ENCODE measurements at places on chromosomes 5 and 9.

DNA sequence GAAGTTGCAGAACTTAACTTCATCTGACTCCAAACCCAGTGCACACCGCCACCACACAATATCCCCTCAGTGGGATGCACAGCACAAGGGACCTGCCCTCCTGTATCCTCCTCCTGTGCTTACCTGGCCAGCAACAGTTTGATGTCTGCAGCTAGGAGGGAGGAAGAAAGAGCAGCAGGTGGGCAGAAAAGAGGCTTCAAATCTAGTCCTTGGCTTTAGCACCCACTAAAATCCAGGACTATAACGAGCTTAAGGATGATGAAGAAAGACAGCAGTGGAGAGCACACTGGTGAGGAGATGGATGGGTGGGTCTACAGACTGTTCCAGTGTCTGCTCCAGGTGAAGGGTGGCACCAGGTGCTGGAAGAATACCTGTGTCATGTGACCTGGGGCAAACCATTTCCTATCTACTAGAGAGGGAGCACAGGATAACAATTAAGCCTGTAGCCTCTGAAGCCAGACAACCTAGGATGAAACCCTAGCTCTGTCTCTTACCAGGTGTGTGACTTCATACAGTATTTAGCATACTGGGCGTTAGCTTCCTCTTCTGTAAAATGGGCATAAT lies 100.0 kb downstream of the SH3TC2 start:
- DNase-seq, result no peak

- DNase-seq, result peak; percentile 73
Observed at GRCh38 chr9:127505396-127506116, 54.2 kb downstream of the LRSAM1 start.

GRCh38 chr5:15001517-15001916 lies 129.9 kb upstream of the ANKH start:
- DNase-seq, result no peak

- no peak for DNase-seq
Observed at GRCh38 chr9:113154471-113154870, 3.7 kb downstream of the SLC31A2 start.

GRCh38 chr9:95460518-95461164 lies 56.1 kb downstream of the PTCH1 start:
- peak; percentile 78 for DNase-seq

DNA sequence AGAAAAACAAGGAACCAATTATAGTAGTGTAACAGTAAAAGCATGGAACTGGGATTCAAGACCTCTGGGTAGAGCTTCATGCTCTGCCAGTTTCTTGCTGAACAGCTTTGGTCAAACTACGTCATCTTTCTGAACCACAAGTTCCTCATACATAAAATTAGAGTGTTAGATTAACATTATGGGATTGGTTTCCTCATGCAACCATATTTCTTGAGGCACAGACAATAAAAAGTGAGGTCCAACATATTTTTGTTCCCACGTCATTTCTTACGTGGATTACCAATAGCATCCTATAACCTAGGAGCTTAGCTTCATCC lies 354.8 kb downstream of the TMEM232 start:
- no peak for DNase-seq

DNA sequence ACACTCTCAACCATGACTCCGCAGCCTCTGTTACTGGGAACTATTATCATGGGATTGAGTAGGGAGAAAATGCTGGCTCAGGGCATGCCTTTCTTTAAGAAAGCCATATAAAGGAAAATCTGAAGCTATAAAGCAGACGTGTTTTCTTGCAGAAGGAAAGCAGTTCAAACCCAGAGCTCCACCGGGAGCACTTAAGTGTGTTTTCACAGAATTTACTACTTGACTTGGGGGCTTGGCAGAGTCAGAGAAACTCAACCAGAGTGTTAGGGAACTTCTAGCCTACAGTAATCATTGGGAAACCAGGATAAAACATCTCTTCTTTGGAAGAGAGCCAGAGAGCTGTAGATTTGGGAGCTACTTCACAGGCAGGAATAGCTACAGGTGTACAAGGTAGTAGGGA lies 283.4 kb upstream of the ADRA1B start:
- DNase-seq, result no peak

- DNase-seq, result no peak
Observed at GRCh38 chr5:65938256-65938655, 11.9 kb downstream of the ERBIN start.

DNA sequence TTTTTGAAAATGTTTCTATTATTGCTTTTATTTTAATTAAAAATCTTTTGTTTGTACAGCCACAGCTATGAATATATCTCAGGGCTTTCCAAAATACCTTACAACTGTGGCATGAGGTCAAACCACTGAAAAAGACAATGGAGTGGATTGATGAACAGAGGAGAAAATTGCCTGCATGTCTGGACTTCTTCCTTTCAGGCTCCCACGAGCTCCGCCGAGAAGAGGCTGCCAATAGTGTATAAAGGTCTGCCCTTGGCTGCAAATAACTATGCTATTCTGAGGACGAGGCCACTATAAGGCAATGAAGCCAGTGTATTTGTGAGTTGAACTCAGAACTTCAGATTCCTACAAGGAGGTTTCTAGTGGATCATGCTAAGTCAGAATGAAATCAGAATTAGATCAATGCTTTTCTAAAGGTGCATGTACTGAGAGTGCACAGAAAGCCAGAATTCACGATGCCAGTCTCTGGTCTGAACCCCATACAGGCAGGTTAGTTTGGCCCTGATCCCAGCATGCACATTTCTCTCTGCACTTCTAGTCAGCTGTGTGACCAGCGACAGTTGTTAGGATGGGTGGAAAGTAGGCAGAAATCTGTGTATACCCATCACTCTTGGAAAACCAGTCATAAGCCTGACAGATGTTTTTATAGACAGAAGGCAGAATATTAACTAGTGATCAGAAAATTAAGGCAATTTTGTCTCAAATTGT lies 42.7 kb upstream of the PLPP1 start:
- DNase-seq, result no peak

GRCh38 chr9:37976714-37977477 lies 73.0 kb upstream of the SLC25A51 start:
- DNase-seq, result no peak

DNA sequence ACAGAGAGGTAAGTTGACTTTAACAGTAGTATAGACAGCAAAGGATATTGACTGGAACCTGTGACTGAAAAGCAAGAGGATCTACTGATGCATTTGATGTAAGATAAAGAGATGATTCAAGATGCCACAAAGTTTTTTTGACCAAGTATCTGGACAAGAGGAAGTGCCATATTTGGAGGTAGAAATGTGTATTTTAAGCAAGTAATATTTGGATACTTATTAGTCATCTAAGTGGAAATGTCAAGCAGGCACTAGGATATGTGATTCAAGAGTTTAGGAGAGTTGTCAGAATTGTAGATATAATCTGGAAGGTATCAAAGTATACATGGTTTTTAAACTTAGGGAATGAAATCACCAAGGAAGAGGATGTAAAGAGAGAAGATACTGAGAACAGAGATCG lies 686.1 kb upstream of the CHD1 start:
- no peak for DNase-seq

- DNase-seq, result no peak
Observed at GRCh38 chr5:149887622-149888183, 56.9 kb downstream of the PDE6A start.

GRCh38 chr9:90810691-90811090 lies 9.1 kb downstream of the SYK start:
- no peak for DNase-seq

GRCh38 chr9:16625161-16625631 lies 245.3 kb downstream of the BNC2 start:
- DNase-seq, result no peak

- no peak for DNase-seq
Observed at GRCh38 chr9:116686135-116686534, 970 bp upstream of the TRIM32 start.

DNA sequence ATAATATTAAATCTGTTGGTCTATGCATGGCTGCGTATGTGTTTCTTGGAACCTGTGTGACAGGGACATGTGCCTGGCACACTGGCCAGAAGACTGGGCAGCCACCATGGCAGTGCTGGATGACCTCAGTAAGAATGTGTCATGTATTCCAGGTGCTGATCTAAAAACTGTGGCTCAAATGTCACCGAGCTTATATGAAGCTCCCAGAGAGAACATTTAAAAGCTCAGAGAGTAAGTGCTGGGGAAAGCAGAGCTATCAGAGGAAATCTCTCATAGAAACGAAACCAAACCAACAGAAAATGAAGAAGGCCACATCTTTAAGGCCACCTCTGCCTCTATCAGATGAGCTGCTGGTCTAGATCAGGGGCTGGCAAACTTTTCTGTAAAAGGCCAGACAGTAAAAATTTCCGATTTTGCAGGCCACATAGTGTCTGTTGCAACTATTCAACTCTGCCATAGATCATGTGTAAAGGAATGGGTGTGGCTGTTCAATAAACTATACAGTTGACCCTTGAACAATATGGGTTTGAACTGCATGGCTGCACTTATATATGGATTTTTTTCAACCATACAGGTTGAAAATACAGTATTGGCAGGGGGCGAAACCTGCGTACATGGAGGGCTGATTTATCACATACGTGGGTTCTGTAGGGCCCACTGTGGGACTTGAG lies 31.8 kb downstream of the TSTD2 start:
- DNase-seq, result no peak

DNA sequence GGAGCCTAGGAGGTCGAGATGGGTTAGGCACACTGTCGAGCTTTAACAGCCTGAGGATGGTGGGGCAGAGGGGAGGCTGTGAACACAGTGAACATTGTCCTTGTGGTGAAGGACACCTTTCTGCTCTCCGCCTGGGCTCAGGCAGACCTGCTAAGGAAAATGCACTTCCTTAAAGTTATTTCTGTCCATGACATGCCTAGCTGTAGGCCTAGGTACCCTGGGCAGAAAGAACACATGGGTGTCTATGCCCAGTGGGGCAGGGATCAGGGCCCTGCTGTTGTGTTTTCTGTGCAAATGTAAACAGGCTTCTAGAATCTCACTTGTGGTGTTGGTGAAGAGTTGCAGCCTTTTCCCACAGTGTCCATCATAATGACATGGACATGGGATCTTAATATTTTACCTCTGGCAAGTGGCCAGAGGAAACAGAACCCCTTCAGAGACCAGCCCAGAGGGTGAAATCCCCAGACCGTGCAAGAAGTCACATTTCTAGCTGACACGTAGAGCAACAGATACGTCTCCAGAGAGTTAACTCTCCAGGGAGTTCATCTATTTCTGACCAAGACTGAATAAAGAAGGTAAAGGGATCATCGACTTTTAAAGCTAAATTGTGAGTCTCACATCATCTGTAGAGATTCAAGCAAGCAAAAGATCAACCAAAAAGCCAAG lies 79.2 kb downstream of the C9orf152 start:
- DNase-seq, result no peak

DNA sequence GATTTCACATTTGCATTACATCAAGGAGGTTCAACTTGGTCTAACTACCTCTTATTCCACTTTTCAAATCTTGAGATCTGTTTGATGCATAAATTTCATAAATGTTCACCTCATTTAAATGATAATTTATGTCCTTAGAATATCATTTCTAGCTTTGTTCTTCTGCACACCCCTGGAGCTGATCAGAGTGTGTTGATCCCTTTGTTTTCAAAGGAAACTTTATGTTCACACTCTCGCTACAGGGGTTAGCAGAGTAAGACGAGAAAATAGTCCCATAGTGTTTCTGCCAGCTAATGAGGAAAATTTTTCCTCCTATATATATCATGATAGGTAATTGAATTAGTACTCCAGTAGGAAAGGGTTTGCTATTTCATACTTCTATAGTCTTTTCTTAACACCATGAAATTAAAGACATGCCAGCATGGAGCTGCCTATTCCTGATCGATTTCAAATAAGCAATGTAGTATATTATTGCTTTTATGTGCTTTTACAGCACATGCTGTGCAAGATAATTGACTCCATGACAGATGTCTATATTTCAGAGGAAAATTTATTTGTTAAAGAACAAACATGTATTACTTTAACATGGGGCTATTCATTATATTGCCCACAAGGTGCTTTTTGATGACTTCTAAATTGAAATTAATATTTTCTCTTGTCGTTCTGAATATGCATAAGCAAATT lies 4.8 kb upstream of the PAM start:
- no peak for DNase-seq

GRCh38 chr5:12330381-12330780 lies 426.1 kb upstream of the CTNND2 start:
- DNase-seq, result no peak

DNA sequence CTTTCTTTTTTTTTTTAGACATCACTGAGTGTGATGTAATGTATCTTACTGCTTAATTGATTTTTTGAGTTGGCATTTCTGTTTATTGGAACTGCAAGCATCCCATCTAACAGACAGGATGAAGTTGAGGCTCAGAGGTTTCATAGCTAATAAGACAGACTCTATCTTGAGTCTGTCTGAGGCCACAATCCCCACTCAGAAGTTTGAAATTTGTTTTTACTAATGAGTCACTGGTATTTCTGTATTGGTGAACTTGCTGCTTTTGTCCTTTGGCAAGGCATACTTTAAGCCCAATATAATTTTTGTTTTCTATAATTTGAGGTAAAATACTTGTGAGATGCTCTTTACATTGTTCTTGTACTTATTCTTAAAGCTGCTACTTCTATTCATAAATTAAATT lies 491.2 kb downstream of the PSAT1 start:
- no peak for DNase-seq

DNA sequence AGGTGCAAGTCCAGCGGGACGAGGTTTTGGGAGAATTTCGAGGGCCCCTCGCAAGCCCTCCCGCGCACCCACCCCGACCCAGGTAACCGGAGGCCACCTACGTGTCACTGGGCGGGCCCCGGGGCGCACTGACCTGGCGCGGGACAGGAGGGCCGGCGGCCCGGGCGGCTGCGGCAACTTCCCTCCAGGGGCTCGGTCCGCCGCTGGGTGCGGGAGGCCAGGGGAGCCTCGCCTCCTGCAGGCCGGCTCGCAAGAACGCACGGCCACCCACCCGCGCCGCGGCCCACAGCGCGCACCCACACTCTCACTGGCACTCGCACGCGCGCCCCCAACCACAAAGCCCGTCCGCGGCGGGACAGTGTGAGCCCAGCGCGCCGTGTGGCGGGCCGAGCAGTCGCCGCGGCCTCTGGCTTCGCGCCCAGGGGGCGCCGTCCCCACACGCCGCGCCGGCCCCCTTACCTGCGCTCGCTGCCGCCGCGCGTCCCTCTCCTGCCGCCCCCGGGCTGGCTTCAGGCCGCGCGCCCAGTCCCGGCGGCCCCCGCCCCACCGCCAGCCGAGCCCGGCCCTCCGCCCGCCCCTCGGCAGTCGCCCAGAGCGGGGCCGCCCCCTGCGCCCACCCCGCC lies 451 bp downstream of the LPAR1 start:
- DNase-seq, result peak; percentile 78

GRCh38 chr5:127962491-127962890 lies 121.1 kb upstream of the SLC12A2 start:
- no peak for DNase-seq

GRCh38 chr5:132425009-132425937 lies 55.8 kb downstream of the SLC22A5 start:
- no peak for DNase-seq

- DNase-seq, result no peak
Observed at GRCh38 chr5:14742498-14742897, 78.0 kb downstream of the OTULIN start.

- no peak for DNase-seq
Observed at GRCh38 chr9:104842698-104843097, 78.8 kb downstream of the NIPSNAP3B start.

DNA sequence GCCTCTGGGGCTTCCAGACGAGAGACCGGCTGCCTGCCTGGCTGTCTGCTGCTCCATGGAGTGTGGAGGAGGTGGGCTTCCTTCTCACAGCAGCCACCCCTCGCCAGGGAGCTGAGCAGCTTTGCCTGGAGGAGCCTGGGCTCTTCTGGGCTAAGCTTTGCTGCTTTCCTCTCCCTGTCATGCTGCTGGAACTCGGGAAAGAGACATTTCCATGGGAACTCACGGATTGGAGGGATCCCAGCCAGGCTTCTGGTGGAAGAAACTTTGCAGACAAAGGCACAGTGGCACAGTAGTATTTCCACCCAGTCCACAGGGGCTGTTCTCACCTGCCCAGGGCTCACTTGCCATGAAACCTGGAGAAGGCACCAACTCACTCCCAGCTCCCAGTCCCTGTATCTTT lies 5.6 kb upstream of the NTNG2 start:
- DNase-seq, result no peak

Data from BE2C (cell line).